ENCODE measurements at places on chromosomes 13 and 19.

DNA sequence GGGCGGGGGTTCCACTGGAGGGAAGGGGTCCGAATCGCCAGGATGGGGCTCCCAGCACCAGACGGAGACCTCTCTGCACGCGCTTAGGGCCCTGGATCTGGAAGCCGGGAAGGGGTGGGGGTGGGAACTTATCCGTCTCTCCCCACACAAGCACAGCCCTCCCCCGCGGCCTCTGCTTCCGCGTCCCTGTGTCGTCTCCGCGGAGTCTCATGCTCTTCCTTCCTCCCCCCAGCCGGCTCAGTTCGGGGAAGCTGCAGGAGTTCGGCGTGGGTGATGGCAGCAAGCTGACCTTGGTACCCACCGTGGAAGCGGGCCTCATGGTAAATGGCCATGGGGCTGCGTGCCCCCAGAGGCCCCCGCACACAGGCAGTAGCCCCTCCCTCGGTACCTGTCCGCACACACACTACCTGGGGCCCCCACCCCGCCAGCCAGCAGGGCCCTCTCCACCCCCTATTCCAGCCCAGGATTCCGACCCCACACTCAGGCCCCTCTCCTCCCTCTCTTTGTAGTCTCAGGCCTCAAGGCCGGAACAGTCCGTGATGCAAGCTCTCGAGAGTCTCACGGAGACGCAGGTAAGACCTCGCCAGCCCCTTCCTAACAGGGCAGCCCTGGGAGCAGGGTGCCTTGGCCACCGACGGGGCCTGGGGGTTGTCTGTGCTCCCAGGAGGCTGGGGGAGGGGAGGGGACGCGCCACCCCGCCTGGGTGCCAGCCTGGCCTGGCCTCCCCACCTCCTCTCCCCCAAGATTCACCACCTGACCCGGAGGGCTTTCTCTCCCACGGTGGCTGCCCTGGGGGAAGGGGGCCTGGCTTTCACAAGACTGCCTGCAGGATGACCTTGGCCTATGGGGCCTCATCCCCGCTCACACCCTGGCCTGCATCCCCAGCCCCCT is 3.2 kb downstream of the MIDN start:
- peak; percentile 53 for DNase-seq

DNA sequence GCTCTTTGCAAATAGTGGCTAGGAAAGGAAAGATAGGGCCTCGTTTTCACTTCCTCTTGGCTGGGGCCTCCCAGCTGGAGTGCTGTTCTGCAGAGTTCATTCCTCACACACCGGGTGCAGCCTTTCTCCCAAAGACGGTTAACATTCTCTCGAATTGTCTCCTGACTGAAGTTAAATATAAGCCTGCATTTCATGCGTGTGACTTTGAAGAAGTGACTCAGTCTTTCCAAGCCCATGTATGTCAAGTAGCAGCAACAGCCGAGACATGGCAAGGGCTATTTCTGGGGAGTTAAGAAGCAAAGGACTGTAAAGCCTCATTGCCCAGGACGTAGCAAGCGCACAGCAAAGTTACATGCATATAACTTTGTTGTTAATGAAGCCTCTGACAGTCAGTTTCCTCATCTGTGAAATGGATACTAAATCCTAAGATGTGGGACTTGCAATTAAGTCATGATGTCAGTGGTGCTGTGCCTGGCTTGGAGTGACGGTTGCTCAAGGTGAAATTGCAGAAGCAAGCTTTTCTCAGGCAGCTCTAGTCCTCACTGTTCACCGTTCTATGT is 502.4 kb downstream of the MYO16 start:
- no peak for DNase-seq

- DNase-seq: no peak
Measured at GRCh38 chr13:106372199-106373155, 163.0 kb downstream of the EFNB2 start.

- no peak for DNase-seq
Measured at GRCh38 chr13:112742583-112742982, 52.7 kb downstream of the ATP11A start.

DNA sequence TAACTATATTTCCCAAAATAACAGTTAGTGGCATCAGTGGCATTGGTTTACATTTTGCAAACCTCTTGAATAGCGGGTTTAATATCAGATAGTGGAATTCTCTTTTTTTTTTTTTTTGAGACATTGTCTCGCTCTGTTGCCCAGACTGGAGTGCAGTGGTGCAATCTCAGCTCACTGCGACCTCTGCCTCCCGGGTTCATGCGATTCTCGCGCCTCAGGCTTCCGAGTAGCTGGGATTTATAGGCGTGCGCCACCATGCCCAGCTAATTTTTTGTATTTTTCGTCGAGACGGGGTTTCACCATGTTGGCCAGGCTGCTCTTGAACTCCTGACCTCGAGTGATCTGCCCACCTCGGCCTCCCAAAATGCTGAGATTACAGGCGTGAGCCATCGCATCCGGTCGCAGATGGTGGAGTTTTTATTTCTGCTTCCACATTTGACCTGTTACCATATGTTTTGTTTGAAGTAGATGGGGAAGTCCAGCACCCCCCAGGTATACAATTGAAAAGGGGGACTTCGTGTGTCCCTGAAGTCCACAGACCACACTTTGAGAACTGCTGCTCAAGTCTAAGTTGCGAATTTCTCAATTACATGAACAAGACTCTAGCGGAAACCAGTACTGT is 40.5 kb upstream of the XPO4 start:
- no peak for DNase-seq

GRCh38 chr13:24264976-24265375 is 44.4 kb upstream of the C1QTNF9 start:
- no peak for DNase-seq

GRCh38 chr19:5250127-5250659 is 90.4 kb downstream of the PTPRS start:
- no peak for DNase-seq

DNA sequence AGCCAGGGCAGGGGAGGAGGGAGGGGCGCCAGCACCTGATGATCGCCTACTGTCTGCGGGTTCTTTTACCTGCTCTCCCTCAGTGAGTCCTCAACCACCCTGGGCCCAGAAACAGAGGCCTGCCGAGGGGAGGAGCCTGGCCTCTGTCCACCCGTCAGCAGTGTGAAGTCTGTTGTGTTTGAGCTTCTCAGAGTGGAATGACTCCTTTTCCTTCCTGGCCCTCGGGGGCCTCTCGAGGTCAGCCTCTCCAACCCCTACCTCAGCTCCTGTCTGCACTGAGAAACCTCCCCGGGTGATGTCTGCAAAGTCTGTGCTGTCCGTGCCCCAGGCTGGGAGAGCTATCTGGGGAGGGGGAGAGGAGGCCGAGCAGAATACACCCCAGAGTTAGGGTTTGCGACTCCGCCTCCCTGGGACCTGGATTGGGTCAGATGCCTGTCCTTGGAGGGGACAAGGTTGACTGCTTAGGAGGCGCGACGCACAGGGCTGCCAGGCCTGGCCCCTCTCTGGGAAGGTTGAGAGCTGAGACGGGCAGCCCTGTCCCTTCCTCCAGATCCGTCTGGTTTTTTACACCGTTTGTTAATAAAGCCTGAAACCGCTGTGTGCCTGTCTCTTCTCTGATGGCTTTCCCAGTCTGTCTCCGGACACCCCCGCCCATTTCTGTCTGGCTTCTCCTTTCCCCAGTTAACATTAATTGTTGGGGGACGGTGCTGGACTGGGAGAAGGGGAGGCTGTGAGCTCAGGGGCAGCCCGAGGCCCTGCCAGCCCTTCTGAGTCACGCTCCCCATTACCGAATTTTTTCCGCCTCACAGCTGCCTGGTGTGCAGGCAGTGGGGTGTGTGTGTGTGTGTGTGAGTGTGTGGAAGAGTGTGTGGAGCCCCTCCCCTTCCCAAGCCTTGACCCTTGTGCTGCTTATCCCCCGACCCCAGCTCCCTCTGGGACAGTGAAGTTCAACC is 989 bp upstream of the SSC5D start:
- DNase-seq: no peak
